ENCODE measurements at places on chromosomes 12 and 14. TPM values are rescaled to one million over a fixed set of nuclear protein-coding genes. Genes with fewer than 3 reads are reported as not detected.

GRCh38 chr14:22554498-22555383, 34.3 kb downstream of the DAD1 start:
- H3K4me3 ChIP-seq = no peak overlapping the region
- peaks cover 19% of the 10 kb centered on the region for H3K36me3 ChIP-seq
- peak overlapping the region; percentile 100 for H3K27ac ChIP-seq
- no peak for DNase-seq

DNA sequence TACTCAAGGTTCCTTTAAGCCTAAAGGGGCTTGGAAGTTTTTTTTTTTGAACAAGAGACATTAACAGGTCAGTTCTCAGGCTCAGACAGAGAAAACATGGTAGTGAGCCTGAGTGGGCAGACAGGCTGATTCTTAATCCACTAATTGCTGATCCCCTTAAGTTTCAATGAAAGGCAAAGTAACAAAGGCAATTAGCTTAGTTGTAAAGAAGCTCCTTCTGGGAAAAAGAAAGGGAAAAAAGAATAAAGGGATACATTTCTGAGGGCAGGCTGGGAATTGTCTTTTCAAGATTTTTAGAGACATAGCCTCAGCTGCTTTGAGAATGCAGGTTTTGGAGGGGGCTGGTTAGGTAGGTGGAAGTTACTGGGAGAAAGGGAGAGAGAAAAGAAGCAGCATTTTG, 133.8 kb downstream of the CFAP54 start:
- H3K4me1 ChIP-seq = no peaks in the 10 kb centered on the region
- H3K36me3 ChIP-seq = no peaks in the 10 kb centered on the region
- no peak overlapping the region for H3K4me3 ChIP-seq

- no peaks in the 10 kb centered on the region for H3K4me1 ChIP-seq
- no peaks in the 10 kb centered on the region for H3K36me3 ChIP-seq
- no peak for DNase-seq
- no peak overlapping the region for H3K27ac ChIP-seq
- H3K4me3 ChIP-seq = no peak overlapping the region
These were observed 16.3 kb downstream of the LUM start for GRCh38 chr12:91094957-91095356.

DNA sequence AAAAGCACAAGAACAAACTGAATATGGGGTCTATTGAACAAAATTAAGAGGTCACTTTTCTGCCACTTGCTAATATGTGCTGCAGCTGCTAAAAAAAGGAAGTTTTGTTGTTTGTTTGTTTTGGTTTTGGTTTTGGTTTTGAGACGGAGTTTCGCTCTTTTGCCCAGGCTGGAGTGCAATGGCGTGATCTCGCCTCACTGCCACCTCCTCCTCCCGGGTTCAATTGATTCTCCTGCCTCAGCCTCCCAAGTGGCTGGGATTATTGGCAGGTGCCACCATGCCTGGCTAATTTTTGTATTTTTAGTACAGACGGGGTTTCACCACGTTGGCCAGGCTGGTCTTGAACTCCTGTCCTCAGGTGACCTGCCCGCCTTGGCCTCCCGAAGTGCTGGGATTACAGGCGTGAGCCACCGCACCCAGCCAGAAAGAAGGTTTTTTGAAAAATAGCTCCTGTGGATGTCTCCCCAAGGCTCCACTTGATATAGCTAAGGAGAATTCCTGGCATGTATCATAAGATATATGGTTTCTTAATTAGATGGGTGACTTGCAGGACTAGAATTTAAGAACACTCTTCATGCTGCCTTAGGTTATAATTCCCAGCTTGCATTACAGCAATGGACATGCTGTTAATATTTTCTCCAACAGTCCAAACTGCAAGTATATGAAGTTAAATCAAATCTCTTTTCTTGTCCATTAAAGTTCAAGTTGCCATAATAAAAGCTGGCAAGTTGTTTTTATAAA, 237.6 kb upstream of the AMIGO2 start:
- no peaks in the 10 kb centered on the region for H3K27me3 ChIP-seq
- DNase-seq = no peak
- H3K36me3 ChIP-seq = no peaks in the 10 kb centered on the region
- peaks cover 4% of the 10 kb centered on the region for H3K4me1 ChIP-seq

DNA sequence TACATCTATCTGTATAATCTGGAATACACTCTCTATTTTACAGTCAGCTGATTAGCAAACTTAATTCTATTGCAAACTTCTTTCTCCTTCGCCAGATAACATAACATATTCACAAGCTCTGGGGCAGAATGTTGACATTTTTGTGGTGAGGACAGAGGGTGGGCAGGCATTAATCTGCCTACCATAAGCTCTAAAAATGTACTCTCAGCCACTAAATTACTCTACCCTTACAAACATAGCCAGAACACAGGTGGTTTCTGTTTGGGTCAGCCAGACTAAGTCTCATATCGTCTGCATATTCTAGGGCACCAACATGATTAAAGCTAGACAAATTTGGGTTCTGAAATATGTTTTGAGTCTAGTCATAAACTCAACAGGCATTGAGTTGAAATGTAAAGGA, 90.1 kb downstream of the SLC6A15 start:
- H3K27ac ChIP-seq = no peak overlapping the region
- DNase-seq = no peak
- H3K27me3 ChIP-seq = no peaks in the 10 kb centered on the region
- no peak overlapping the region for H3K4me3 ChIP-seq
- no peaks in the 10 kb centered on the region for H3K36me3 ChIP-seq

DNA sequence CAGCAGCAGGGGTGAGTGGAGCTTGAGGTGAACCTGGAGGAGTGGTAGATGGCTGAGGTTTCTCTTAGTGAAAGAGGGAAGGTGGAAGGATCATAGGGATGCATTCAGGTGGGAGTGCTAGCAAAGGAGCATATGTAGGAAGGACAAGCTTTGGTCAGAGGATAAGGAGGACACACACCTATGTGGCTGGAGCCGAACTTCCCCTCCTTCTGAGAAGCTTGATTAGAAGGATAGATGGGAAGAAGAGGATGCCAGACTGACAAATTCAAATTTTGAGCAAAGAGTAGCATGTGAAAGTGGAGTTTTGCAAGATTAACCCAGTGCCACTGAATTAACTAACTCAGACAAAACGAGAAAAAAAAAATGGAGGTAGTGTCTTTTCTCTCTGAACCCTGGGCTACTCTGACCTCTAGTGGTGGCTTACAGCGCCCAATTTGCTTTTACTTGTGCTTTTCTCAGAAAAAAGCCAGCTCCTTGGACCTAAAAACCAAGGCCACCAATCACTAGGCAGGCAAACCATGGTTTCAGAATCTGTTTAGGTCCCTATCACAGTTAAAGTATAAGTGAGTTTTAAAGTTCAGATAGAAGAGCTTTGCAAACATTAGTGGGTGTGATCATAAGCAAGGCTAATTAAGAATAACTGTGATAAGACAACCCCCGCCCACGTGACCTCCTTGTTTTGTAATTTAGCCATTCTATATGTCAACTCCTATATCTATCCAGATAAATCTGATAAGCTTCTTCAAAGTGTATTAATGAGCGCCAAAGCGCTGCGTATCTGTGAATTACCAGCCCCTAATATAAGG, 15.5 kb downstream of the EMP1 start:
- H3K36me3 ChIP-seq = no peaks in the 10 kb centered on the region
- H3K4me3 ChIP-seq = no peak overlapping the region
- H3K27me3 ChIP-seq = peaks cover 9% of the 10 kb centered on the region
- H3K27ac ChIP-seq = no peak overlapping the region
- DNase-seq = no peak

Gene CLEC1A
- not detected for polyA plus RNA-seq

DNA sequence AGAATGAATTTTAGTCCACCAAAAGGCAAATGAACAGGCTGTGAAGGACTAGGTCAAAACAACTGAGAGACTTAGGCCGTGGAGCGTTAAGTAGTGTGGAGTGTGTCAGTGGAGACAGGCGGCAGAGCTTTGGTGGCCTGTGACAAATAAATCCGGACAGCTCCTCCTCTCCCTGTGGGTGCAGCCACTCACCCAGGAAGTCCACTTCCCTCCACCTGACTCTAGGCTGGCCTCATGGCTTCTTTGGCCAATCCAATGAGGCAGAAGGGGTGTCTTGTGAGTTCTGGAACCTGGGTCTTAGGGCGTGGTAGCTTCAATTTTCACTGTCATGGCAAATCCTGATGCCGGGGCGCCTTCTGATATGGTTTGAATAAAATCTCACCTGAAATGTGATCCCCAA, 180.9 kb upstream of the C14orf180 start:
- H3K4me3 ChIP-seq = no peak overlapping the region
- no peaks in the 10 kb centered on the region for H3K36me3 ChIP-seq
- no peak overlapping the region for H3K27ac ChIP-seq
- no peaks in the 10 kb centered on the region for H3K27me3 ChIP-seq
- no peak for DNase-seq
- peaks cover 12% of the 10 kb centered on the region for H3K4me1 ChIP-seq

Gene IL22
- not detected for polyA plus RNA-seq

GRCh38 chr12:116113398-116114130, 163.9 kb downstream of the MED13L start:
- no peak for DNase-seq
- H3K27me3 ChIP-seq = no peaks in the 10 kb centered on the region
- H3K4me1 ChIP-seq = no peaks in the 10 kb centered on the region
- no peak overlapping the region for H3K27ac ChIP-seq

DNA sequence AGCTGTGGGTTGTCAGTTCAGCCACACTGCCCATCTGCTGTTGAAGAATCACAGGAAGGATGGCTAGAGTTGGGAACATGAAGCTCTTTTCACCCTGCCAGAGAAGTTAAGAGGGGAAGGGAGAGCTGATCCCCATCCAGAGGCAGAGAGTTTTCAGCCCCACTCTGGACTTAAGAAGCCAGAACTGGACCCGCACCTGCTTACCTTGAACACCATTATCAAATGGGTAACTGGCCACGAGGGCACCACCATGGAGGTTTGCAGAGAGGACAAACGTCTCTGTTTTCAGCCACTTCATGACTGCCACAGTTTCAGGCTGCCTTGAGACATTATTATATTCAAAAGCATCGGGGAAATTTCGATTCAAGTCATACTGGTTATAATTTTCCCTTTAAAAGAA, 62.0 kb downstream of the MDM2 start:
- DNase-seq = no peak
- no peaks in the 10 kb centered on the region for H3K27me3 ChIP-seq
- H3K4me3 ChIP-seq = no peak overlapping the region
- H3K27ac ChIP-seq = no peak overlapping the region
- H3K36me3 ChIP-seq = no peaks in the 10 kb centered on the region

GRCh38 chr12:31002999-31003398, 70.7 kb upstream of the DDX11 start:
- H3K27ac ChIP-seq = no peak overlapping the region
- no peak overlapping the region for H3K4me3 ChIP-seq
- no peaks in the 10 kb centered on the region for H3K36me3 ChIP-seq
- no peaks in the 10 kb centered on the region for H3K27me3 ChIP-seq
- no peaks in the 10 kb centered on the region for H3K4me1 ChIP-seq

Gene KLHL33
- polyA plus RNA-seq = 0.04 TPM

- no peak overlapping the region for H3K27ac ChIP-seq
- DNase-seq = no peak
- H3K4me3 ChIP-seq = no peak overlapping the region
- no peaks in the 10 kb centered on the region for H3K4me1 ChIP-seq
- no peaks in the 10 kb centered on the region for H3K36me3 ChIP-seq
These were observed 318.5 kb downstream of the ALG10 start for GRCh38 chr12:34340534-34341361.

Gene AICDA
- 24.0 TPM for polyA plus RNA-seq

- no peaks in the 10 kb centered on the region for H3K27me3 ChIP-seq
- no peaks in the 10 kb centered on the region for H3K36me3 ChIP-seq
These were observed 100.7 kb upstream of the SFSWAP start for GRCh38 chr12:131610181-131610580.

DNA sequence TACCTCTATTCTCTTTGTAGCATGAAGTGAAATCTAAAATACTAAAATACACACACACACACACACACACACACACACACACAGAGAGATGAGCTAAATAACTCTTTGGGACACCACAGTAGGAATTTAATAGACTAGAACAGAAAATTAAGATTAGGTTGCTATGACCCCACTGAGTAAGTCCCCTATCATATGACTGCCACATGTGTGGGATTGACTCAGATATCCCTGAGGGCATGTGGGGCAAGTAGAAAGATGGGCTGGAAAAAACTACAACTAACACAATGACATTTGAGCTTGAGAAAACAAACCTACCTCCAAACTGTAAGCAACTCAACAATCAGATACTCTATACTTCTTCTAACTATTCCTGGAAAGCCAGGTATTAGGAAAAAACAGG, 27.0 kb downstream of the SLC25A21 start:
- H3K4me1 ChIP-seq = no peaks in the 10 kb centered on the region
- no peaks in the 10 kb centered on the region for H3K36me3 ChIP-seq
- no peak overlapping the region for H3K4me3 ChIP-seq
- H3K27ac ChIP-seq = no peak overlapping the region
- no peak for DNase-seq

GRCh38 chr12:5518584-5519365, 86.9 kb downstream of the NTF3 start:
- no peak overlapping the region for H3K27ac ChIP-seq
- peaks cover 1% of the 10 kb centered on the region for H3K27me3 ChIP-seq
- H3K36me3 ChIP-seq = no peaks in the 10 kb centered on the region
- H3K4me1 ChIP-seq = no peaks in the 10 kb centered on the region
- no peak for DNase-seq

Gene TBC1D30
- polyA plus RNA-seq = 22.7 TPM

Gene TNFAIP2
- 10.0 TPM for polyA plus RNA-seq

Gene SCN8A
- polyA plus RNA-seq = not detected

Gene OASL
- polyA plus RNA-seq = 2.7 TPM

DNA sequence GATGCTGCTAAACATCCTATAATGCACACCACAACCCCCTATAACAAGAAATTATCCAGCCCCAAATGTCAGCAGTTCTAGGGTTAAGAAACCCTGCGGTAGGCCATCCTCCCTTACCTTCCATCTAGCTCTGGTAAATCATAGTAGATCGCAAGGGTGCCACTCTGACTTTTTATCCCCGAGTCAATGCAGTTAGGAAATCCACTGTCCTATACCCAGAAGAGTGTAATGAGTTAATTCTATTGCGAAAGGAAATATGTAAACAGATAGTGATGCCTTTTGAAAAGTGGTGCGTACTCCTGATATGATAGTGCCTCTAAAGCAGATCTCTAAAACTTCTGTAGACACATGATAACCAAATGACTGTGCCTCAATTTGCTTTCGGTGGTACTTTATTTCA, 29.8 kb downstream of the SCFD1 start:
- no peak for DNase-seq
- no peaks in the 10 kb centered on the region for H3K4me1 ChIP-seq
- peaks cover 3% of the 10 kb centered on the region for H3K36me3 ChIP-seq
- H3K27me3 ChIP-seq = no peaks in the 10 kb centered on the region
- no peak overlapping the region for H3K27ac ChIP-seq

Measured in GM12878 (cell line).